Activated naive CD4-positive, alpha-beta T cell (primary cell): ENCODE measurements at places on chromosomes 1 and 21.

- no peak for DNase-seq
Observed at GRCh38 chr1:60823151-60823550, 259.2 kb upstream of the NFIA start.

DNA sequence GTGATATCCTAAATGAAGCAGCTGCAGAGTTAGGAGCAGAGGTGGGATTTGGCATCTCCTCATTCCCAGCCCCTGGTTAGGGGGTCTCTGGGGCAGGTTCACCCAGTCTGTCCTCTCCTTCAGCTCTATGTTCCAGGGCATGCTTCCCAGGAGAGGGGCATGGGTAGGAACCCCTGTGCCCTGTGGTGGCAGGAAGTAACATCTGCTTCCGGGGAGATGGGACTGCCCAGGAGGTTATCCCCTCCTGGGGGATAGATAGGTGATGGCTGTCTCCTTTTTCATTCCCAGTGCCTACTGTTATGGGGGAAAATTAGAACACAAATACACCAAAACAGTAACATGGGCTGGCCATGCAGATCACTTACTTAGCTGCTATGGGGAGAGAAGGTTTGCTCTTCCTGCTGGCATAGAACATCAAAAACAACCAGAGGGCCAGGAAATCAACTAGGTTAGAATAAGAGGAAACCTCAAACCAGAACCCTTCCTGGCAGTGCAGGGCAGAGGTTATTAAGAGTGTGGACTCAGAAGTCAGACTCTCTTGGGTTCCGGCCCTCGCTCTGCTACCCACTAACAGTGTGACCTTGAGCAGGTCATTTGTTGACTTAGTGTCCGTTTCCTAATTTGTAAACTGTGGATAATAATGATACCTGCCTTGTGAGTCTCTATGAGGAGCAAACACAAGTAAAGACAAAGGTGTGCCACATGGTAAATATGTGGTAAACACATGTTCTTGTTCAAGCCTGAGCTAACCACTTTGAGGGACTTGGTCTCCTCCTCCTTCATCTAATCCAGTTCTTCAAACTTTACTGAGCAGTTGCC is 157.8 kb upstream of the JUN start:
- no peak for DNase-seq

DNA sequence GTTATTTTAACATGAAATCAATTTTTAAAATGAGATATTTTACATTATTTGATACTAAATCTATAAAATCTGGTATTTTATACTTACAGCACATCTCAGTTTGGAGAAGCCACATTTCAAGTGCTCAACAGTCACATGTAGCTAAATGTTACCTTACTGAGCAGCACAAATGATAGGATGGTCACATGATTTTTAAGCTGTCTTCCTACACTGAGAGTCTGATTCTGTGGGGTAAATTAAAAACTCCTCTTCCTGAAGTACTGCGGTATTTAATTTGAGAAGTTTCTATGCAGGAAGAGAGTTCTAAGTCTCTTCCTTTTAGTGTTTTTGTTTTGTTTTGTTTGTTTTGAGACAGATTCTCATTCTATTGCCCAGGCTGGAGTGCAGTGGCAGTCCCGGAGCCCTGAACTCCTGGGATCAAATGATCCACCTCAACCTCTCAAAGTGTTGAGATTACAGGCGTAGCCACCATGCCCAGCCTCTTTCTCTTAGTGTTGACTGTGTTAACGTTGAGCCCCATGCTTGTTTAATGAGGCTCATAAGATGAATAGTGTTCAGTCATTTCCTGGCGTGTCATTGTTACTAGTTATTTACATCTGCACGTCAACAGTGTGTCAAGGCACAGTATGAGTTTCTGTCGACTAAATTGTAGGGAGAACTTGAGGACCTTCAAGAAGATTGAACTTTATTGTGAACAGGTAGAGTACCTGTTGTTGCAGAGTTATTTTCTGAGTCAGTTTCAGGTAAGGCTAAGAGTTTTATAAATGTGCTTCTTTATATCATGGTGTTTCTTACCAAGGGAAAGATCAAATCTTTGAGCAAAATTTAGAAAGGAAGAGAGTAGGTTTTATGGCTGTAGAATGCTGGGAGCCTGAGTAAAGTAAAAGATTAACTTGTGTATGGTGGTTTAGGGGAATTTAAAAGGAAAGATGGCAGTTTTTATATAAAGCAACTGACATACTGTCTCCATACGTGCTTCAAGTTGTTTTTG is 3.3 kb downstream of the CNST start:
- no peak for DNase-seq

DNA sequence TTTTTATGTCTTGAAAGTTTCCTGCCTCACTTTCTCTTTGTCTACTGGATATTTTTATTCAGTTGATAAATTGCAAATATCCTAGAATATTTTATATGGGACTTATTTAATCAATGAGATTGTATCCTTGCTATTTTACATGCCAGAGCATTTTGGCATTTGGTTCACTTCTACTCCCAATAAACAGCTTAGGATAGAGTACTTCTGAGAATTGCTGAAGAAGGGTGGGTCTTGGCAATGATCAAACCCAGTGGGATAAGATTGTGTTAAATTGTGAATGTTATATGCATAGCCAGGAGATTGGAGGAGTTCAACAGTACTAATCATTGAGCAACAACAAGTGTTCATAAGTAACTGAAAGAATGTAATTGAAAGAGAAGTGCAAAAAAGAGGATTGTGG is 60.1 kb downstream of the SDCCAG8 start:
- no peak for DNase-seq

GRCh38 chr1:111921948-111922347 is 67.5 kb downstream of the KCND3 start:
- no peak for DNase-seq

GRCh38 chr1:40381268-40382107 is 8.0 kb downstream of the SMAP2 start:
- no peak for DNase-seq

GRCh38 chr1:207654320-207654719 is 9.4 kb downstream of the CR1L start:
- no peak for DNase-seq

DNA sequence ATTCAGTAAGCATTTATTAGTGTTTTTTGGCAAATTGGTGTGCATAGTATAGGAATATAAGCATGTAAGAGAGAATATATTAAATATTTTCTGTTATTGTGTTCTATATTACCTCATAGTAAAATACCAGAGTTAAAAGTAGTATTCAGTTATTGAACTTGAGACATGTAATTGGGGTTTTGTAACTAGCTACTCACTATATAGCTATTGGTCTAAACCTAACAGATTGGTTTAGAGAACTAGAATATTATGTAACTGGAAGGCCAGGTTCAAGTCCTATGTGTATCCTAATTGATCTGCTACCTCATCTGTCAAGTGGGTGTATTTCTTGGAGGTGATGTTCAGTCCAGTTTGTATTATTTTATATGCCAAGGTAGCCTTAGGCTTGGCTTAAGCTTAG is 26.3 kb downstream of the CLIC4 start:
- DNase-seq, result no peak

DNA sequence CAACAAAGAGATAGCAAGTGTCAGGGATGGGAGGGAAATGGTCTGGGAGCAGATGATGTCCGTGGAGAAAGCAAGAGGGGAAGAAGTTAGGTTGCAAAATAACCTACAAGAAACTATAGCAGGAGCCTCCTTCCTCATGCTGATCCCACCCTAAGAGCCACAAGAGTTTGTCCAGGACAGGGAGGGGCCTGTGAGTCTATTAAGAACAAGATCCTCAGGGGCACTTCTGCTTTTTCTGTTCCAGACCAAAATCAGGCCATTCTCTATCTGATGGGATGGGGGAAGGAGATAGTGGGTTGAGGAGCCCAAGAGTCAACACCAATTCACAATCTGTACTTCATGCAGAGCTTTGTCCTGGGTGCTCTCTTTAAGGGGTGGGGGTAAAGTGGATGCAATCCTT is 7.7 kb upstream of the ATP1A4 start:
- DNase-seq, result no peak

DNA sequence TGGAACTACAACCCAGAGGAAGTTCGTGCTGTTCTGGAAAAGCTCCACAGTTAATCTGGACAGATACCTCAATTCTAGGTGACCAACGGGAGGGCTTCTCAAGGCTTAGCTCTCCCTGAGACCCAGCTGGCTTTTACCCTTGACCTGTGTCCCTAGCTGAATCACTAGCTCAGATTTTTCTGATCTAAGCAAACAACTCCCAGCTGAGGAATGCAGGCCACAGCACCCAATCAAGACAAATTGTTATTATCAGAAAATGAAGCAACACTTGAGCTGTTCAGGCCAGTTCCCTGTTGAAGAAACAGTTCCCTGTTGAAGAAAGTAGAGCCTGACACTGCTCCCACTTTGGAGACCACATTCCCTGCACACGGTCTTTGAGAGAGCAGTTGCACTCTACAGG is 16.0 kb downstream of the DIO1 start:
- DNase-seq, result no peak

- DNase-seq, result no peak
Observed at GRCh38 chr1:160884579-160884978, 401 bp downstream of the ITLN1 start.

DNA sequence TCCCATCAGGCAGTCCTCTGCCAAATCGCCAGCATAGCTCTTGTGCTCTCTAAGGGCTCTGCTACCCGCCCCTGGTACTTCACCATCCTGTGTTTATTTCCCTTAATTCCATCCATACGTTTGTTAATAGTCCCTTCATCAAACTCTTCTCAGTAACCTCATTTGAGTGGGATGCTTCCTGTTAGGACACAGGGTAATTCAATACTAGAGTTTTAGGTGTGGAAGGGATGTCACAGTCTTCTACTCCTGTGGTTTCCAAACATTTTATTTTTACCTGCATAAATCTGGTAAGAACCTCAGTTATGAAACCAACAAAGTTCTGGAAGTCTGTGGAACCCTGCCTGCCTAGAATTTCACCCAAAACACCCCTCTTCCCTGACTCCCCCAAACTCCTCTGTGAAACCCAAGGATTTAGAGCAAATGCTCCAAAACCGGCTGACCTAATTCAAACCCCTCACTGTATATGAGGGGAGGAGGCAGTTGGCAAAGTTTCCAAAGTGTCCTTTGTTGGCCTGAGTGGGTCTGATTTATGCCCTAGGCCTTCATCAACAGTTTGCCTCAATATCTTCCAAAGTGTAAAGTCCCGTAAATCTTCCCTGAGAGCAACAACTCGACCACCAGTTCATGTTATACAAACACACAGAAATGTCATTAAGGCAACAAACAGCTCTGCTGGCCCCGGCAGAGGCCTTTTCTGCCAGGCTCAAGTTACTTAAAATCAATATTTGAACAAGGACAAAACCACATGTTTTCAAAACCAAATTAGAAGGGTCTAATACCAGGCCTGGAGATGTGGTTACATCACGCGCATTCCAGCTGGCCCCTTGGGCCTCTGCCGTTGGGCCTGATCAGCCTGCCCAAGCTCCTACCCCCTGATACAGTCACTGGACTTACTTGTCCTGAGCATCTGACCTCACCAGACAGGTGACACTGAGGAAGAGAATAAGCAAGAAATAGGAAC is 82.4 kb upstream of the FGGY start:
- DNase-seq, result no peak

GRCh38 chr1:150415800-150416199 is 51.9 kb downstream of the RPRD2 start:
- DNase-seq, result no peak
